ENCODE measurements at places on chromosomes 16 and 17.
A peak's percentile ranks its signal among the peaks of the same experiment; 100 is the strongest.

GRCh38 chr17:5730373-5730772, 146.1 kb upstream of the NLRP1 start:
- DNase-seq, result no peak

GRCh38 chr16:80309178-80309577, 231.6 kb upstream of the DYNLRB2 start:
- DNase-seq, result peak; percentile 21

- no peak for DNase-seq
Observed at GRCh38 chr16:21710938-21711337, 47.2 kb downstream of the OTOA start.

GRCh38 chr17:30340801-30341356, 7.0 kb upstream of the TMIGD1 start:
- no peak for DNase-seq

GRCh38 chr17:76635659-76636360, 7.7 kb downstream of the ST6GALNAC1 start:
- DNase-seq, result peak; percentile 79

- DNase-seq, result peak; percentile 88
Observed at GRCh38 chr17:81966343-81967243, 5.6 kb upstream of the NOTUM start.

Measured in fibroblast of villous mesenchyme (primary cell).